Left renal pelvis (tissue), 4 donors: ENCODE measurements at places on chromosomes 7 and 10.

- no peak for DNase-seq
Measured at GRCh38 chr7:20595971-20596370, 19.5 kb upstream of the ABCB5 start.

DNA sequence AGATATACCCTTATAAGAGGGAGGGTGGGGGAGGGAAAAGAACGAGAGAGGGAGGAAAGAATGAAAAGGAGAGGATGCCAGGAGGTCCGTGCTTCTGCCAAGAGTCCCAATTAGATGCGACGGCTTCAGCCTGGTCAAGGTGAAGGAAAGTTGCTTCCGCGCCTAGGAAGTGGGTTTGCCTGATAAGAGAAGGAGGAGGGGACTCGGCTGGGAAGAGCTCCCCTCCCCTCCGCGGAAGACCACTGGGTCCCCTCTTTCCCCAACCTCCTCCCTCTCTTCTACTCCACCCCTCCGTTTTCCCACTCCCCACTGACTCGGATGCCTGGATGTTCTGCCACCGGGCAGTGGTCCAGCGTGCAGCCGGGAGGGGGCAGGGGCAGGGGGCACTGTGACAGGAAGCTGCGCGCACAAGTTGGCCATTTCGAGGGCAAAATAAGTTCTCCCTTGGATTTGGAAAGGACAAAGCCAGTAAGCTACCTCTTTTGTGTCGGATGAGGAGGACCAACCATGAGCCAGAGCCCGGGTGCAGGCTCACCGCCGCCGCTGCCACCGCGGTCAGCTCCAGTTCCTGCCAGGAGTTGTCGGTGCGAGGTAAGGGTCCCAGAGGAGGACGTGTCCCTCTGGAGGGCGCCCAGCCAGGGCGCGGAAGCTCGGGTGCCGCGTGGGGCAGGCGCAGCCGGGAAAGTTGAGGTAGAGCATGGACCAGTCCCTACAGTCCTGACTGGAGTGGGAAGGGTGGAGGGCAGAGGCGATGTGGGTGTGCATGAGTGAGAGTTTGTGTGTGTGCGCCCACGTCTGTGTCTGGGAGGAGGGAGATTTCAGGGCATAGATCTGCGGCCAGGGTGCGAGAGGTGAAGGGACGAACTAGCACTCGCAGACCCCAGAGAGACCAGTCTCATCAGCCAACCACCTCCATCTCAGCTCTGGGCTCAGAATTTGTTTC is 844 bp downstream of the GRM3 start:
- DNase-seq, result no peak

DNA sequence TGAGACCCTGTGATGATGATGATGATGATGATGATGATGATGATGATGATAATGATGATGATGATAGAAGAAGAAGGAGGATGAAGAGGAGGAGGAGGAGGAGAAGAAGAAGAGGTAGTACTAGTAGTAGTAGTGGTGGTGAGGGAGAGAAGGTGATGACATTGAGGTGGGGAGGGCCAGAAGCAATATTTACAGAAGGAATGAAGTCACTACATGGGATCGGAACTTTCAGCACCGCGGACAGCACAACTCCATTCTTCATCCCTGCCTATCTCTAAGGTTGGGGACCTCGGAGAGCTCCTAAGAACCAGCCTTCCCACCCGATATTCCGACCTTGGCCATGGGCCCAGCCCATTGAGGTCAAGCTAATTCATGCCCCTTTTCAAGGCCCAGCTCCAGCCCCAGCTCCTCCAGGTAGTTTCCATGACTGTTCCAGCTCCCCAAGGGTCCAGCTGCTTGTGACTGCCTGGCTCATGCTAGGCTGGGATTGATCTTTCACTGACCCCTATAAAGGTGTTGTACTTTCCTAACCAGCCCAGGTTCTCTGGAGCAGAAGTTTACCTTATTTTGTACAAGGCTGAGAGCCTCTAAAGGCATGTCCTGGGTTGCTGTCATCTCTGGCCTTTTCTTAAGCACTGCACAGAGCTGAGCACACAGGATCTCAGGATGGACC is 10.3 kb downstream of the CRHR2 start:
- peak; percentile 25 for DNase-seq

GRCh38 chr10:29746080-29746797 is 111.5 kb upstream of the SVIL start:
- DNase-seq, result no peak

DNA sequence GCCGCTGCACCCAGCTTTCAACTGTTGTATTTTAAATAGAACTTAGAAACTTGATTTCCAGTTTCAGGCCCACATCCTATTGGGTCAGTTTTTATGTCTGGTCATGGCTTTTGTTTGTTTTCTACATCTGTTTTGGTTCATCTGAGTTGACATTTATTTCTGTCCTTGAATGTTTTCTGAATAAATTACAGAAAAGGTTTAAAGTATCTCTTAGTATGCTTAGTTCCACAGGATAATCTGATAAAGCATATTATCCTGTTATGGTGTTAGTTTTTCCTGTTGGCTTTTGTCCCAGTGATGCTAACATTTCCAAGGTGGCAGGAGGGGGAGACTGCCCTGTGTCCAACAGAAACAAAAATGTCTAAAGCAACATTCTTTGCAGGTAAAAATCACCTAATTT is 733.2 kb downstream of the INHBA start:
- DNase-seq, result peak; percentile 36

- DNase-seq, result no peak
Measured at GRCh38 chr7:12709726-12710502, 22.5 kb downstream of the ARL4A start.

DNA sequence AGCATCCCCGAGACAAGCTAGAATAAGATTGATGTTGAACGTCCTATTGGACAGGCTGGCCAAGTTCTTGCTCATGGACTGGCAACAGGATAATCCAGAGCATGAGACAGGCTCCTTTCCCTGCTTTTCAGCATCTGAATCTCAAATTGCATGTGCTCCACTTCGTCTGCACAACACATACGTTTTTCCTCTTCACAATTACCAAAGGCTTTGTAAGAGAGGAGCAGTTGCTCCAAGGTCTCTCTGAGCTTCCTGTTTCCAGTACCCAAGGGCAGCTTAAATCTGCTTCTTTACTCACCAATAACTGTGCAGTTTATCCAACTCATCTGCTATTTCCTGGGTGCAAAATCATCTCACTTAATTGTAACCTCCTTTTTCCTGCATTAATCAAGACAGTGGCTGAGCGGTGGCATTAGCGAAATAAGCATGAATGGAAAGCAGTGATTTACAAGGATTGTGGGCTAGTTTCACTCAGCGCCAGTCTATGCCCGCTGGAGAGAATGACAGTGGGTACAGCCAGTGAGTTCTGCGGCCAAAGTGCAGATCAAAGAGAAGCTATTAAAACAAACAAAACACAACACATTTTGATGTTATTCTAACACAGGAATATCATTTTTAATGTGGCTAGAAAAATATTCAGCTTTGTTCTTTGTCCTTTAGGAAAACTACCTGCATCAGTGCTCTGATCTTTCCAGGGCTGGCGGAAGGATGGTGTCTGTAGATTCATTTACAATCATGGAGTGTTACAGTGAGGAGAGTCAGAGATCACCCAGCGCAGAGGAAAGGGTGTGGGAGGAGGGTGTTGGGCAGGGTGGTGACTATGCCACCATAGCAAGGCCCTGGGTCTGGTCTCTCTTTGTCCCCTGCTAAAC is 79.8 kb downstream of the CHN2 start:
- DNase-seq, result no peak

DNA sequence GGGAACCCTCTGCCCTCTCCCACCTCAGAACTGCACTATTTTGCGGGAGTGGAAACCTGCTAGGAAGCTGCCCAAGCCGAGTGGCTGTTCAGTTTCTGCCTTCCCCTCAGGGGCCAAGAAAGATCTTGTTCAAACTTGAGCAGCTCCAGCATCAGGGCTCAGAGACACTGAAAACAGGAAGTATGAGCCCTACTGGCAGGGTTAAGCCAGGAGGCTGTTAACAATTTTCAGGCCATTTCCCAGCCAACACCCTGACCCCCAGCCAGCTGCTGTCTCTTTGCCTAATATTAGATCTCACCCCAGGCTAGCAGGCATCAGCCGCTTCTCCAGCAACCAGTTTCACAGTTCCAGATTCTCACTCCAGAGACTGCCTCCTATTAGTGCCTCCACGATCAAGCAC is 9.2 kb downstream of the PLAU start:
- DNase-seq, result no peak

- DNase-seq, result no peak
Measured at GRCh38 chr7:90680484-90680883, 84.4 kb downstream of the CDK14 start.

- no peak for DNase-seq
Measured at GRCh38 chr10:71242622-71243009, 30.2 kb downstream of the UNC5B start.

DNA sequence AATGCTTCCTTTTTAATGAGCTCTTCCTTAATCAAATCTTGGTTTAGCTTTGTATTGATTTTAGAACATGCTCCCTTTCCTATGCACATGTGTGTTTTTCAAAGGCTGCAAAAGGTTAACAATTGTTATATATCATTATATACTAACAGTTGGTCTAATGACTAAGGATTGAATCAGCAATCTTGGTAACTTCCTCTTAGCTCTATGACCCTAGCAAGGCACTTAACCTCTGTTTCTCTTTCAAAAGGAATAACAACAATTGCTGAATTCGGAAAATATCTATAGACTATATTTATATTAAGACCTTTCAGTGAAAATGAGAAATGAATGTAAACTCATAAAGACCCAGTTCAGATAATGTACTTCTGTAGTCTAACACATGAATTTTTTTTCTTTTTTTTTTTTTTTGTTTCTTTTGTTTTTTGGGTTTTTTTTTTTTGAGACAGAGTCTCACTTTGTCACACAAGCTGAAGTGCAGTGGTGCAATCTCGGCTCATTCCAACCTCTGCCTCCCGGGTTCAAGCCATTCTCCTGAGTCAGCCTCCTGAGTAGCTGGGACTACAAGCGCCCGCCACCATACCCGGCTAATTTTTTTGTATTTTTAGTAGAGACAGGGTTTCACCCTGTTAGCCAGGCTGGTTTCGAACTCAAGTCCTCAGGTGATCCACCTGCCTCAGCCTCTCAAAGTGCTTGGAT is 48.8 kb downstream of the HOXA1 start:
- no peak for DNase-seq

DNA sequence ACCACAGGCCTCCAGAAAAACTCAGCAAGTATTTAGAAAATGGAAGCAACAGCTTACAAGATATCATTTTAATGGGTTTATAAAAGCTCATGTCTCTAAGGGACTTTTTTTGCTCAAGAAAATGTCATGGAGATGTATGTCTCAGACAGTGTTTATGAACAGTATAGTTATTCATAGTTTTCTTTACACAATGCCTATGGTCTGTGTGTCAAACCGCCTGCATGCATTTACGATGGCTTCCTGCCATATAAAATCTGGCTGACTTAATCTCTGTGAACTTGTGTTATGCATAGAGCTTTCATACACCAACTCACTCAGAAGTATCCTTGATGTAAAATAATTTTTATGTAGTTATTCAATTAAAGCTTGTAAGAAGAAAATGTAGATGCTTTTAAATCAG is 1314.2 kb upstream of the LRRTM3 start:
- peak; percentile 4 for DNase-seq

DNA sequence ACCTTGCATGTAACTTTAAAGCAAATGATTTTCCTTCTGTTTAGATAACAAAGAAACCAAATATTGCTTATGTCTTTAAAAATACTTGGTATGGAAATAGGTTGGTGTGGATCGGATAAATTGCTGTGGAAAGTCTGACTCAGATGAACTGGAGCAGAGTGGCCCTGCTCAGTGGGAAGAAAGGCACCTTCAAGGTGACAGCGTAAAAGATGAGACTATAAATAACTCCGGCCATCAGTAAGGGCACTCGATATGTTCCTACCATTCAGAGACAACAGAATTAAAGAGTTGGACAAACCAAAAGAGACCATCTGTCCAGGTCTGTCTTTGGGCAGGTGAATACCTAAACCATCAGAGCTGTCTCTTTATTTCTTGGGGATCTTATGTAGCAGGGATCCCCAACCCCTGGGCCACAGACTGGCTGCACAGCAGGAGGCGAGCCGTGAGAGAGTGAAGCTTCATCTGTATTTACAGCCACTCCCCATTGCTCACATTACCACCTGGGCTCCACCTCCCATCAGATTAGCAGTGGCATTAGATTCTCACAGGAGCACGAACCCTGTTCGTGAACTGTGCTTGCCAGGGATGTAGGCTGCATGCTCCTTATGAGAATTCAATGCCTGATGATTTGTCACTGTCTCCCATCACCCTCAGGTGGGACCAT is 357.1 kb downstream of the PRPF18 start:
- DNase-seq, result no peak

DNA sequence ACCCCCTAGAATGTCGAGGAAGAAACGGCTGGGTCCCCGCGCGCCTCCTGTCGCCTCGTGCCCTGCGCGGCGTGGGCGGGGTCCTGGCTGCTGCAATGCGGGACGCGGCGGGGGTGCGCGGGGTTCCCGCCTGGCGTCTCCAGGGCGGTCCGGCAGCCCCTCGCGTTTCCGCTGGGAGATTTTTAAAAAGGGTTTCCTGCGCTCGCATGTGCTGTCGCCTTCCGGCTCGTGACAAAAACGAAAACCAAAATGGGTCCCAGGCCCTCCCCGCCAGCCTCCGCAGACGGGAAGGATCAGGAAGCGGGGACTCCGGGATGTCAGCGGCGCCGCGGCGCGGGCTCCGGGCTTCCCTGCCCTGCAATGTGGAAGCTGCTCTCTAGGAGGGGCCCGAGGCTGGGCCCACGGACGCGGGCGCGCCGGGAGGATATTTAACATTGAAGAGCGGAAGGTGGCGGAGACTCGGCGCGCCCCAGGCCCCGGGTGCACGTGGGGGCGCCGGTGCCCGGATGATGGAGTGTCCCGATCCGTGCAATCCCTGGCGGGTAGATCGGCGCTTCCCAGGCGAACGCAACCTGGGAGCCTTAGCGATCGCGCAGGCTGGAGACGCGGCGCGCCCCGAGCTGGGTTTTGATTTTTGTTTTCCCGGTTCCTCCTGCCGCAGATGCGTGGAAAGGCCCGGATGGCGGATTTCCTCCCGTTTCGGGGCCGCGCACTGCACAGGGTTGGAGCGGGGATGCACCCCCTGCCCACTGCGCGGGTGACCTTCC is 1.0 kb downstream of the PFKP start:
- DNase-seq, result no peak

- DNase-seq, result no peak
Measured at GRCh38 chr7:155648752-155649339, 4.4 kb downstream of the RBM33 start.

DNA sequence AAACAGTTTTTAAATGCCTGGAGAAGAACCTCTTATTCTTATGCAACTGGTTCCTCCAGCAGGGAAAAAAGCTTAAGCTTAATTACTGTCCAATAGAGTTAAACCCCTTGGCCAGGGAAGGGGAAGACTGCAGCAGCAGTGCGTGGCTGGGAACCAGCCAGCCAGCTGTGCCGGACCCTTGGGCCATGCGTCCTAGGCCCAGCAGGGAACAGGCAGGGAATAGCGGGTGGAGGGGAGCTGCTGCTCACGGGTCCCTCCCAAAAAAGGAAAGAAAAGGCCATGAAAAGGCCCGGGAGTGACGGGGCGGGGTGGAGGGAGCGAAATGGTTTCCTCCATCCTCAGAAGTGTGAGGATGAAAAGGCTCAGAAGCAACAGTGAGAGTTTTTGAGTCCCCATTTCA is 35.2 kb upstream of the HECW1 start:
- no peak for DNase-seq

DNA sequence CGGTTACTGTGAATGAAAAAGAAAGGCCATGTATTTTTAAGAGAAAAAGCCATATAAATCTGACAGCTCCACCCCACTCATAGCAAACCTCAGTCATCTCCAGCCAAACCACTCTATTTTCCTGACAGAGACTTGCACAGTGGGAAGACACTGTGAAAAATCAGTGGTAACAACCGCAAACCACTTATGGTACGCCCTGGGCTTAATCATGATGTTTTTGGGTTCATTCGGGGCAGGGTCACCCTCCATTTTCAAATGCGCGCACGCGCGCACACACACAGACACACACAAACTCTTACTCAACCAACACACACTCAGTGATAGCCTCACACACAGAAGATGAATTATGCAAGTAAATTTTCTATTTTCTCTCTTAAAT is 82.1 kb upstream of the HPS1 start:
- no peak for DNase-seq
